ENCODE measurements at places on chromosomes 6 and 20.

- DNase-seq, result no peak
Observed at GRCh38 chr20:37123441-37123840, 27.6 kb upstream of the RBL1 start.

- DNase-seq, result peak; percentile 2
Observed at GRCh38 chr20:32975698-32976674, 28.2 kb downstream of the SUN5 start.

DNA sequence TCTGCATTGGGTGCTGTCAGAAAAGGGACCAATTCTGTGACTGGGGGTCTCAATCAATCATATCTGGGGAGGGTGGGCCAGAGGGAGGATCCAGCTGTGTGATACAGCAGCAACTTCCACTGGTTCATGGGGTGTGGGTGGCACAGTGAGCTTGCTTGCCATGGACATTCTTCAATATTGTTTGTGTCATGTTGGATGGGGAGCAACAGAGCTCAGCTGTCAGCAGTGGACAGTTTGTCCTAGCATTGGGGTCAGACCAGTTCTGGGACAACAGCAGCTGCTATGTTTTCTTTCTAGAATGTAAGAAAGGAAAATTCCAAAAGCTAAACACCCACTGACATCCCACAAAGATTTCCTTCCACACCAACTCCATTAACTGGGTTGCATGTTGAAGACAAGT, 221.9 kb upstream of the CDH4 start:
- no peak for DNase-seq

- DNase-seq, result no peak
Observed at GRCh38 chr6:37488476-37488875, 11.2 kb downstream of the CCDC167 start.

- DNase-seq, result no peak
Observed at GRCh38 chr6:169212436-169212835, 41.2 kb downstream of the THBS2 start.

GRCh38 chr6:23302514-23302913, 733.1 kb downstream of the HDGFL1 start:
- DNase-seq, result no peak

DNA sequence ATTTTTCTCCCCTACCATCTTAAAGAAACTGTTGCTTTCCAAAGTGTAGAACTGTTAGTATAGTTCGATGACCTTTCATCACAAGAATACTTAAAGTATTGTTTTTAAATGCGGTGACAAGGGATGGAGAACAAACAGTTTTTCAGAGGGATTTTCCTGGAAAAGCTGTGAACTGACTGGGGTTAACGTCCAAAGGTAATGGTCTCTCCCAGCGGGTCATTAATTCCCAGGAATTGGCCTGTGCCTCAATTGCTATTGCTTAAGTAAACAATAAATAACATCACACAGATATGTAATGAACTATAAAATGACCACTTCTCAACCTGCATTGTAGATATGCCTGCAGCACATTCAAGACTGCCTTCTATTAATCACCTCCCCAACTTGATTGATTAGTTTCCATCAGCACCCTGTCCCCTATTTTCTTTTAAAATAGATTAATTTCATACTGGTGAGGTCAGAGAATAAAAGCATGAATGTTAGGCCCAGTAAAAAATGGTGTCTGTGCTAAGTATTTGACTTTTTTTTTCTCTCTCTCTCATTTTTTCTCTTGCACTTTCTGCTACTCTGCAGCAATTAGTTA, 268.2 kb downstream of the SAMD5 start:
- no peak for DNase-seq

GRCh38 chr6:137487181-137487868, 6.9 kb downstream of the OLIG3 start:
- DNase-seq, result no peak

GRCh38 chr6:39426073-39426456, 103.6 kb upstream of the KCNK16 start:
- DNase-seq, result no peak

GRCh38 chr6:111852725-111853124, 20.5 kb downstream of the FYN start:
- DNase-seq, result no peak

GRCh38 chr6:135880066-135880972, 28.8 kb downstream of the PDE7B start:
- DNase-seq, result peak; percentile 75

DNA sequence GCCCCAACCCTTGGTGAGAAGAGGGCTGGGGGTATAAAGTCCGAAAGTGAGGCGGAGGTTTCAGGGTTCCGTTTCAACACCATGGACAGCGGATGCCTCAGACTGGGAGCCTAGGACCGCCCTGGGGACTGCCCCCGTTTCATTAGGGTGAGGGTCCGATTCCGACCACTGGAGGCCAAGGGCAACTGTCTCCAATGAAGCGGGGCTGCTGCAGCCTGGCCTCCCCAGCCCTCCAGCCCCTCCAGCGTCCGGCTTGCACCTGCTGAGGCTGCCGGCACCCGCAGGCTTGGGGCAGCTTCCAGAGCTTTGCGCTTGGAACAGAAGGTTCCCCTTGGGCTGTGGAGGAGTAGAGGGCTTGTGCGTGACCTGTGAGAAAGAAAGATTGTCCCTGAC, 39.9 kb downstream of the YTHDF1 start:
- no peak for DNase-seq

DNA sequence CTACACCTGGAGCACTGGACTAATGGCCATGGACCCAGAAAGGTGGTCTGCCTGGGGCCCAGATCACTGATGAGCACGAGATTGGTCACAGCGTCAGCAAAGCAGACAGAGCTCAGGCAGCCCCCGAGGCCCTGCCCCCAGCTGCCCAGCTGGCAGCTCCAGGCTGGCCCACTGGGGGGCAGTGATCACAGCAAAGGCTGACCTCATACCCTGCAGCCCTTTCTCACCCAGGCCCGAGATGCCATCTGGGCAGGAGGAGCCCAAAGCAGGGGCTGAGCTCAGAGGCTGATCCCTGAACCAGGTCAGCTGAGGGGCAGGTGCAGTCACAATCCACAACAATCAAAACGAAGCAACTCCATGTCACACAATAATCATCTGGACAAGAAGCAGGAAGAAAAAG, 4.1 kb downstream of the MAP1LC3A start:
- peak; percentile 18 for DNase-seq

DNA sequence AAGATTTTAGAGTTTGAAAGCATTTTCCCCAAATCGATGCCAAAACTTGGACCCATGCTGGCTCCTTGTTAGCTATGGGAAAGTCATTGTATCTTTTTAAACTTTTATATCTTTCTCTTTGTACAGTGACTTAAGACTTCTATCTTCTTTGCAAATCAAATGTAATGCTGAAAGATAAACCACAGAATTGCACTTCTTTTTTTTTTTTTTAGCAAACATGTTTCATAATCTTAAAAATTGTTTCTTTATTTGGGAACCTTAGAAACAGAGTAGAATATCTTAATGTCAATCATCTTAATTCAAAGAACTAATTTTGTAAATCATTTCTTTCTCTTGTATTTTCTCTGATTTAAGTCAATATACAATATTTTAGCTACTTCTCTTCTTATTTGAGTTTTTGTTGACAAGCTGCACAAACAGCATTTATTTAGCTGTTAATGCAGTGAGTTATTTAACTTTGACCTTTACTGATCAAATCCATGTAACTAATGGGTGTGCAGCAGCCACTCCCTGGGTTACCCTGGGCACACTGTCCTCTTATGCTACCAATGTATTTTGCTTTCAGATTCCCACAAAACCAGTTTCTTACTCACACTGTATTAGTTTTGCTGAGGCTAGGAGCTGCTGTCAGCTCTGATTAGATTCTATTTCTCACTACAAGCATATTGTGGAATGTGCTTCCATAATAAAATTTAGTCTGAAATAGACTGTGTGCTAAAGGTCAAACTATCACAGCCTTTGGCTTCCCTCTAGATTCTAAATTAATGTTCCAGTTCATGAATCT, 279.6 kb downstream of the ADGB start:
- no peak for DNase-seq
